ENCODE measurements at places on chromosomes 7 and 10.

DNA sequence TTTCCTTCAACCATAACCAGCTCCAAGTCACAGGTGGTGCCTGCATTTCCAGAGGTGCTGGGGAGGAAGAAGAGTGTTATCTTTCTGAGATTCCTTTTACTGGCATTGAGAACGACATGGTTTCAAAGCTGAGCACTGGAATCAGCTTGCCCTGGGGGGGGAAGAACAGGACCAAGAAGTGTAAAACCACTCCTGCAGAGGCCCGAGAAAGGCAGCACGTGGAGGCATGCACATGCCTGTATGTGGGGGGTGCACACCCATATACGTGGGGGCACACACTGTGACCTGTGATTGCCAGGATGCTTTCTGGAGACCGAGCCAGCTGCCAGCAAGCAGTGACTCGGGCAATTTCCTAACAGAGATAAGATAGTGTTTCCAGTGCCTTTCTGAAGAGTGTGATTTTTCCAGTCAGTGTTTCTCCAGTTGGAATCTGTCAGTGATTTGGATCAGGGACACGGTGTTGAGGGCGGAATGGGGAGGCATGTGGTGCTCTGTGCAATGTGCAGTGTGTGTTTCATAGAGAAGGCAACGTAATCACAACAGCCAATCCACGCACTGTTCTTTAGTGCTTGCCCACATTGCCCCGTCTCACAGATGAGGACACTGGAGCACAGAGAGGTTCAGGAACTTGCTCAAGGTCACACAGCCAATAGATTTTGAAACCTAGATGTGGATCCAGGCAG lies 4.2 kb downstream of the LRRC27 start:
- no peak for DNase-seq

GRCh38 chr10:129898706-129899268 lies 65.3 kb downstream of the EBF3 start:
- no peak for DNase-seq

GRCh38 chr7:30553546-30553945 lies 41.1 kb upstream of the GARS1 start:
- no peak for DNase-seq

DNA sequence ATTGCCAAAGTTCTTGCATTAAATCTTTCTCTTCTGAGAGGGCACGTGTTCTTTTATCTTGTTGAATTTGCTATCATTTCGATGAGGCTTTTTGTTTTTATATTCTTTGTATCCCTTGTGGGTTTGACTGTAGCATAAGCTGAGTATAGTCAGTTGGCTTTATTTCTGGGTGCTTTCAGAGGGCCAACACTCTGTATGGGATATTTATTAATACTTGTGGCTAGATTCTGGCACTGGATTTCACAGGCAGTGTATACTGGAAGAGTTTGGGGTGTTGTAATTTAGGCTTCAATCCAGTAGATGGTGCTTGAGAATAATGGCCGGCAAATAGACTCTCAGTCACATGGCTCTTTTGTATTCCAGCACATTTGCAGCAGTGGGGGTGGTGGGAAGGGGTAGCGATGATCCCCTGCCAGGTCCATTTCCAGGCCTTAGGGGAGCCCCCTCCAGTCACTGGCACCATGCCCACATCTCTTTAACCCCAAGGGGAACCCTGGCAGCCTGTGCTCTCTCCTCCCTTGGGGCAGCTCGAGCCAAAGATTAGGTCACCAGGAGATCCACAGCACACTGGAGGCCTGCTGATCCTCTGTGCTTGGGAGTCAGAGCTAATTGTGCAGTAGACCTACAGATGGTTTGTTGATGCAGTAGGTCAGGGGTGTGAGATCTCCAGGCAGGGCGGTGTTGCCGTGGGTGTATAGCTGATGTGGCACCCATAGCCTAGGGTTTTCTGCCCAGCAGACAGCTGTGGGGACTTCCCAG lies 81.8 kb downstream of the PTPN20 start:
- peak; percentile 73 for DNase-seq

GRCh38 chr10:78798976-78799730 lies 269.6 kb upstream of the ZMIZ1 start:
- no peak for DNase-seq

Data from globus pallidus (tissue), 1 donor.